ENCODE measurements at places on chromosomes 12 and 14. TPM values are rescaled to one million over a fixed set of nuclear protein-coding genes. Genes with fewer than 3 reads are reported as not detected.

The RILPL1 gene
- total RNA-seq: 9.5 TPM

The MYL2 gene
- total RNA-seq: not detected

The PLEKHG7 gene
- 2.5 TPM for total RNA-seq

The CMKLR1 gene
- not detected for total RNA-seq

The PDE3A gene
- 19.6 TPM for total RNA-seq

The TAS2R8 gene
- not detected for total RNA-seq

The SSTR1 gene
- 0.24 TPM for total RNA-seq

The POTEG gene
- total RNA-seq: not detected

The ENDOU gene
- total RNA-seq: 0.42 TPM

The BCL11B gene
- 0.59 TPM for total RNA-seq

The SLC38A4 gene
- 1.5 TPM for total RNA-seq

The KRT74 gene
- not detected for total RNA-seq

The PLXNC1 gene
- total RNA-seq: 1.3 TPM

The AICDA gene
- not detected for total RNA-seq

DNA sequence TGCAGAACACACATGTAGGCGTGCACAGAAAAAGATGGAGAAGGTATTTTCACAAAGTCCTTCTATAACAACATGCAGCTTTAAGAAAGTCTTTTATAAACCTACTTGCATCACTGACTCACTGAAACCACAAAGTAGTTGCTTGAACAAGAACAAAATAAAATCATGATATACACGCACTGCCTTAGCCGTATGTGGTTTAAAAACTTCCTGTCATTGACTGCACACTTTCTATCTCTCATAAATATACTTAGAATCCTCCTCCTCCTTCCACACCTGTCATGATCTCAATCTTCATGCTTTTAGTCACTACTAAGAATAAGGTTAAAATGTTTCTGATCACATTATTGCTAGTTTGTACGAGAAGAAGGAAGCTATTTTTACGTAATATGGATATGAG, 31.8 kb upstream of the RAD51AP1 start:
- H3K4me1 ChIP-seq: no peaks in the 10 kb centered on the region
- peaks cover 4% of the 10 kb centered on the region for H3K36me3 ChIP-seq
- no peak overlapping the region for H3K27ac ChIP-seq
- no peaks in the 10 kb centered on the region for H3K27me3 ChIP-seq

DNA sequence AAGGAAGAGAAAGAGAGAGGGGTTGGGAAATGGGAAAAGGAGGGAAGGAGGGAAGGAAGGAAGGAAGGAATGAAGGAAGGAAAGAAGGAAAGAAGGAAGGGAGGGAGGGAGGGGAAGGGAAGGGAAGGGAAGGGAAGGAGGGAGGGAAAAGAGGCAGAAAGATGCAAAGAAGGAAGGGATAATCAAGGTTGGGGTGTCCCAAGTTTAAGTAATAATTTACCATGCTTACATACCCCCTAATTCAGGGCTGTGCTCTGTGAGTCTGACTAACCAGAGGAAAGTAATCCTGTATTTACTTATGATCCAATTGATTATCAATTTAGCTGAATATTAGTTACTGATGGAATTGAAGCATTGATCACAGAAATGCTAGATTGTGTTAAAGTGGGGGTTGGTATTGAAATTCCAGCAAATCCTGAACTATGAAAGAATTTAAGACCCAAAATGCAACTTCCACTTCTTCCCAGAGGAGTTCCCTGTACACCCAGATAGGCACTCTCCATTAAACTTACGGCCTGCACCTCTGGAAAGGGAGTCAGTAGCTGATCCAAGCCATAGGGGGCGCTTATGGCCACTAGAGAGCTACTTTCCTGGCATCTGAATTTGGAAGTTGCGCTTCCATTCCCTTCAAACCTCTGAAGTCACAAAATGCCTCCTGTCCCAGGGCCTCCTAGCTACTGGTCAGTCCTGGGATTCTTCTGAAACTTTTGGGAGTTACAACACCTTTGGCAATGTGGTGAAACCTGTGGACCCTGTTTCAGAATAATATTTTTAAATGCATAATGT, 162.7 kb upstream of the PWP1 start:
- H3K36me3 ChIP-seq: no peaks in the 10 kb centered on the region
- DNase-seq: no peak
- H3K4me3 ChIP-seq: no peak overlapping the region
- H3K4me1 ChIP-seq: no peaks in the 10 kb centered on the region
- no peak overlapping the region for H3K27ac ChIP-seq

DNA sequence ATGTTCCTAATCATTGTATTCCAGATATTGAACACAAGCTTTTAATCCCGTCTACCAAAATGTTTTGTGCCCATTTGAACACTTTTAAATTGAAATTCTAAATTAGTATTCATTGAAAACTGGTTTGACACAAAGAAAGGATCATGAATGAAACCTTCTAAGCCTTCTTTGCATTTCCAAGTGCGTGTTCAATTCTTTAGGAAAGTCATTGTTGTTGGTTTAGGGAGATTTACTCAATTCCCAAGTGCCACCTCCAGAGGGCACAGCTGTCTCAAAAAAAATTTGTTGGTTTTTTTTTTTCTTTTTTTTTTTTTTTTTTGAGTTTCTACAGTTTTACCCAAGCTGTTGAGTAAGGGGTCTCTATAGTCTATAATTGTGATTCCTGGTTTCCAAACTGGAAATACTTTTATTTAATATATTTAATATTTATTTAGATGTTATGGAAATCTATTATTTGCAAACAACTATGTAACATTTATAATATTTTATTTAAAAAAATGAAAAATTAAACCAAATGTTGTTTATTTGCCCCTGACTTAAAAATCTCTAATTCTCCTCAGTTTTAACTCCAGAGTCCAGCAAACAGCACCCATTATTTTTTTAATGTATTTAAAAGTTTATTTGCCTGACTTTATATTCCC, 79.9 kb downstream of the NEDD1 start:
- no peaks in the 10 kb centered on the region for H3K4me1 ChIP-seq
- H3K27me3 ChIP-seq: peaks cover 35% of the 10 kb centered on the region
- DNase-seq: peak; percentile 26

GRCh38 chr14:105902131-105902898, 375.9 kb downstream of the TMEM121 start:
- peaks cover 74% of the 10 kb centered on the region for H3K27me3 ChIP-seq

- no peak for DNase-seq
- H3K4me1 ChIP-seq: peaks cover 8% of the 10 kb centered on the region
- no peak overlapping the region for H3K27ac ChIP-seq
- no peaks in the 10 kb centered on the region for H3K27me3 ChIP-seq
- H3K4me3 ChIP-seq: no peak overlapping the region
These were observed 48.4 kb downstream of the GTF2A1 start for GRCh38 chr14:81172353-81172752.

DNA sequence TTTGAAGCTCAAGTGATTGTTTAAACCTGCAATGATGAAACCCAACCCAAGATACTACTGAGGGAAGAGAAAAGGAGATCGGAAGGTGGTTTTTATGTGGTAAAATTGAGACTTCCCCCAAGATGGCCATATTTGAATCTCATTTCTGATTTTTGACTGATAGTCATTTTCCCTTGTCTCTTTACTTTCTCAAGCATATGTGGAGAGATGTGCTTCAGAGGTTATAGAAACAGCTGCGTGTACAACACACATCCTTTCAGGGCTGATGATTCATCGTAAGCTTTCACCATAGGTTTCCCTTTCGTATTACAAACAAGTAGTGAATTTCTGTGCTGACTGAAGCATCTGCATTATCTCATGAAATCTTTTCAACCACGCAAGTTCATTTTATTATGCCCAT, 276.2 kb downstream of the EMP1 start:
- H3K27me3 ChIP-seq: no peaks in the 10 kb centered on the region
- no peak overlapping the region for H3K27ac ChIP-seq
- H3K4me1 ChIP-seq: no peaks in the 10 kb centered on the region
- no peak for DNase-seq
- H3K36me3 ChIP-seq: no peaks in the 10 kb centered on the region

DNA sequence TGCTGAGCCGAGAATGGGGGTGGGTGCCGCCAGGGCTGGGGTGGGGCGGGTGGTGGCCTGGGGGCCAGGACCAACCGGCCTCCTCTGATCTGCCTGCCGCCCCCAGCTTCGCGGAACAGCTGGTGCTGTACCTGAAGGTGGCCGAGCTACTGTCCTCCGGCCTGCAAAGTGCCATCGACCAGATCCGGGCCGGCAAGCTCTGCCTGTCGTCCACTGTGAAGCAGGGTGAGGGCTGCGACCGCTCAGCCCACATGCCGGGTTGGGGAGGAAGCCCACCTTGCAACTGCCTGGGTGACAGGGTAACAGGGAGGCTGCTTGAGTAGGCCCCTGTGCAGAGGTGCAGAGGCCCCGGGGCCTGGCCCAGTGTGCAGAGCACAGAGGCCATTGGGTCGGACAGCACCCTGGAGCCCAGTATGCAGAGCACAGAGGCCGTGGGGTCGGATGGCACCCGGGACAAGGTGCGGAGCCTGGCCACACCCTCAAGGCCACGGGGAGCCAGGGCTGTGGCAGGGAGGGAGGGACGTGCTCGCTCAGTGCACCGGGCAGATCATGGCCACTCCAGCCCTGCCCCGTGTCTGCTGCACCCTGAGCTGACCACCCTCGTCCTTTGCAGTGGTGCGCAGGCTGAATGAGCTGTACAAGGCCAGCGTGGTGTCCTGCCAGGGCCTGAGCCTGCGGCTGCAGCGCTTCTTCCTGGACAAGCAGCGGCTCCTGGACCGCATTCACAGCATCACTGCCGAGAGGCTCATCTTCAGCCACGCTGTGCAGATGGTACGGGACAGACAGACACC, 9.5 kb upstream of the PUS1 start:
- H3K4me3 ChIP-seq: no peak overlapping the region
- no peak for DNase-seq
- no peak overlapping the region for H3K27ac ChIP-seq
- H3K4me1 ChIP-seq: no peaks in the 10 kb centered on the region
- H3K36me3 ChIP-seq: peaks cover 28% of the 10 kb centered on the region

- peak; percentile 53 for DNase-seq
- H3K4me3 ChIP-seq: no peak overlapping the region
- H3K4me1 ChIP-seq: peaks cover 17% of the 10 kb centered on the region
- H3K36me3 ChIP-seq: no peaks in the 10 kb centered on the region
- H3K27me3 ChIP-seq: no peaks in the 10 kb centered on the region
These were observed 69.4 kb upstream of the ACTN1 start for GRCh38 chr14:69048456-69048855.

DNA sequence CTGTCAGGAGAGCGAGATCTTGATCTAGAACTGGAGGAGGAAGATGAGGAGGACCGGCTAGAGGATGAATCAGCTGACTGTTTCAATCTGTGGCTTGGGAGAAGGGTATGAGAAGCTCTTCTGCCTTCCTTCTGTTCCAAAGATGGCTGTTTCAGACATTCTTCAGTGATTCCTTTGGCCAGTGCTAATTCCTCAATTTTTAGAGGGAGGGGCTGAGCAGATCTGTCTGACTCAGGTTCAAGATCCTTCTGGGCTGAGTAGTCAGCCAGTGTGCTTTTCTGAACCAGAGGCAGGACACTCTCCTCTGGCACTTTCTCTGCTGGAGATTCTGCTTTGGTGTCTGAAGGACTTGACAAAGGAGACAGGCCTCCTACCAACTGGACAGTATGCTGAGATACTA, 15.2 kb downstream of the ACIN1 start:
- peaks cover 23% of the 10 kb centered on the region for H3K4me1 ChIP-seq
- H3K36me3 ChIP-seq: peaks cover 61% of the 10 kb centered on the region
- H3K4me3 ChIP-seq: no peak overlapping the region
- no peaks in the 10 kb centered on the region for H3K27me3 ChIP-seq
- H3K27ac ChIP-seq: no peak overlapping the region
- DNase-seq: no peak

- H3K27ac ChIP-seq: peak overlapping the region; percentile 88
- DNase-seq: no peak
- H3K4me3 ChIP-seq: peak overlapping the region; percentile 89
- no peaks in the 10 kb centered on the region for H3K27me3 ChIP-seq
These were observed 545 bp downstream of the SMARCC2 start for GRCh38 chr12:56188778-56189098.

- no peaks in the 10 kb centered on the region for H3K4me1 ChIP-seq
- H3K36me3 ChIP-seq: peaks cover 8% of the 10 kb centered on the region
- H3K4me3 ChIP-seq: no peak overlapping the region
- DNase-seq: no peak
These were observed 14.6 kb upstream of the DNAL1 start for GRCh38 chr14:73630009-73630780.

- H3K4me3 ChIP-seq: no peak overlapping the region
- no peaks in the 10 kb centered on the region for H3K4me1 ChIP-seq
- H3K36me3 ChIP-seq: no peaks in the 10 kb centered on the region
- no peak overlapping the region for H3K27ac ChIP-seq
These were observed 44.7 kb upstream of the AMIGO2 start for GRCh38 chr12:47124451-47124850.

- H3K4me3 ChIP-seq: no peak overlapping the region
- no peak overlapping the region for H3K27ac ChIP-seq
- no peaks in the 10 kb centered on the region for H3K36me3 ChIP-seq
- no peak for DNase-seq
- peaks cover 38% of the 10 kb centered on the region for H3K4me1 ChIP-seq
These were observed 177.9 kb upstream of the NUDT4 start for GRCh38 chr12:93199831-93200236.

DNA sequence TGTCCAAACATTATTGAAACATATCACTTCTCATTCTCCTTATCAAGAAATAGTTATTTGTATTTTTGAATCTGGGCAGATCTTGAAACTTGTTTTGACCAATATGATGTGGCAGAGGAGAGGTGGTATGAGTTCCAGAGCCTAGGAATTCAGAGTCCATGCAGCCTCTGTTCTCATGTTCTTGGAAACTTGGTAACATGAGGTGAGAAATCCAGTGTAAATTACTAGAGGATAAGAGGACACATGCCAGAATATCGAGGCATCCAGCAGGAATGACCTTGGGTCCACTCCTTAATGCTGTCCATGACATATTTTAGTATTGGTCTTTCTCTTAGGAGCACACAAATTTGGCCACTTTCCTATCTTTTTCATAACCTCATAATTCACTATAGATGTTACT, 1374.6 kb downstream of the FSCB start:
- H3K4me1 ChIP-seq: no peaks in the 10 kb centered on the region
- no peak overlapping the region for H3K4me3 ChIP-seq
- no peaks in the 10 kb centered on the region for H3K36me3 ChIP-seq

GRCh38 chr12:106332536-106332935, 25.0 kb upstream of the POLR3B start:
- no peak for DNase-seq
- H3K27ac ChIP-seq: no peak overlapping the region
- no peaks in the 10 kb centered on the region for H3K36me3 ChIP-seq
- no peaks in the 10 kb centered on the region for H3K27me3 ChIP-seq
- no peaks in the 10 kb centered on the region for H3K4me1 ChIP-seq
- no peak overlapping the region for H3K4me3 ChIP-seq

- H3K27me3 ChIP-seq: no peaks in the 10 kb centered on the region
- no peak overlapping the region for H3K4me3 ChIP-seq
- DNase-seq: no peak
- H3K36me3 ChIP-seq: no peaks in the 10 kb centered on the region
- H3K27ac ChIP-seq: no peak overlapping the region
- H3K4me1 ChIP-seq: no peaks in the 10 kb centered on the region
These were observed 635.5 kb downstream of the SLC16A7 start for GRCh38 chr12:60231303-60231702.

DNA sequence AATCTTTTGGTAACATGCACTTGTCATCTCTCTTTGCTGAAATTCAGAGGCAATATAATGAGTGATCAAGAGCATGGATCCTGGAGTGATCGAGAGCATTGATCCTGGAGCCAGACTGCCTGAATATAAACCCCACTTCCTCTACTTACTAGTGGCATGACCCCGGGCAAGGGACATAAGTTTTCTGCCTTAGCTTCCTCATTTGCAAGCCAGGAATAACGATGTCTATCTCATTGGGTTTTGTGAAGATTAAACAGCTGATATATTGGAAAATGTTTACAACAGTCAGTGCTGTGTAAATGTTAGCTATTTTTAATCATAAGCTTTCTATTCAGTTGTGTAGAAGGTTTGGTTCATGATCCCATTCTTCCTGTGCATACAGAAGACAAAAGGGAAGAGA, 2.4 kb upstream of the CSRNP2 start:
- H3K27ac ChIP-seq: no peak overlapping the region
- no peak overlapping the region for H3K4me3 ChIP-seq
- peaks cover 25% of the 10 kb centered on the region for H3K36me3 ChIP-seq
- H3K4me1 ChIP-seq: peaks cover 13% of the 10 kb centered on the region
- no peaks in the 10 kb centered on the region for H3K27me3 ChIP-seq
